Activated CD4-positive, CD25-positive, alpha-beta regulatory T cell (primary cell): ENCODE measurements at places on chromosomes 12 and 14.

- DNase-seq: no peak
These were observed 15.2 kb downstream of the MED6 start for GRCh38 chr14:70585231-70585630.

- DNase-seq: no peak
These were observed 24.1 kb upstream of the EML1 start for GRCh38 chr14:99769123-99769522.

DNA sequence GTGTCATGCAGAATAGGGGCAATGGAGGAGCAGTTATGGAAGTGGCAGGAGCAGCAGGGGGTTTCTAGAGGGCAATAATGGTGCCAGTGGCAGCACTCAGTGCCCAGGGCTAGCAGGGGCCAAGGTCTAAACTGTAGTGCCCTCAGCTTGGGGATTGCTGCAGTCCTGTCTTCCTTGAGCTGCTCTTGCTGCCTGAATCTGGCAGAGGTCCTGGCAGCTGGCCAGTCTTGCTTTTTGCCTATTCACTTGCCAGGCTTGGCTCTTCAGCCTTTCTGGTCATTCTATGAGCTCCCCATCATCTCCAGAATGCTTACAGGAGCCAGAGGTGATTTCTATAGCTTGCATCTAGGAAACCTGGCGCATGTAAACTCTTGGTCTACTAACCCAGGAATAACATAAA lies 72.0 kb downstream of the SUDS3 start:
- no peak for DNase-seq

DNA sequence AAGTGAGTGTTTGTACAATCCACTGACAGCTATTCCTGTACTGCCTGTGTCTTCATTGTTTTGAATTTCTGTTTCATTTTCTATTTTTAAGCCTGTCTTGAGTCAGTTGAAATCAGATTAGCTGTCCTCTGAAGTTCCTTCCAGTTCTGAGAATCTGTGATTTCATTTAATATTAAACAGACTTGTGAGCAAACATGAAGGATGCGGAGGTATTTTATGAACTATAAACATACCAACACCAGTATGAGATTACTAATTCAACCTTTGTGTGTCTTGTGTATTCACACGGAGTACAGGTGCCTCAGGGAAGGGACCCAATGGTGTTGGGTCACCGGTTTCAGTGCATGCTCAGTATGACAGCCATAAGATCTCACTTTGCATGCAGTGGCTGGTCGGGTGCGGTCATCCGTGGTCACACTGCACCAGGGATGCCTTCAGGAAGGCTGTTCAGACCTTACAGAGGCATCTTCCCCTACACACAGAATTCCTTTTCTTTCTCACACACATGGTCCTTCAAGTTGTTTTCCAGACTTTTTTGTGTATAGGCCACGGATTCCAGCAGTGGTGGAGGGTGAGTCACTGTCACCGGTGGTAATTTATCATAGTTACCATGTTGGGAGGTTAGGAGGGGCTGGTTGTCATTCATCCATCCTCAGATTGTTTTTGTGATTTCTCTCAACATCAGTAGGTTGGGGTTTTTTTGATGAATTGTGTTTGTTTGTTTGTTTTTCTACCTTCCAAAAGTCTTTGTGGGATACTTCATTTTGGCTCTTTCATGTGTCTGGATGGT lies 103.0 kb upstream of the SFSWAP start:
- no peak for DNase-seq

GRCh38 chr12:22626406-22626805 lies 1.4 kb downstream of the ETNK1 start:
- no peak for DNase-seq

DNA sequence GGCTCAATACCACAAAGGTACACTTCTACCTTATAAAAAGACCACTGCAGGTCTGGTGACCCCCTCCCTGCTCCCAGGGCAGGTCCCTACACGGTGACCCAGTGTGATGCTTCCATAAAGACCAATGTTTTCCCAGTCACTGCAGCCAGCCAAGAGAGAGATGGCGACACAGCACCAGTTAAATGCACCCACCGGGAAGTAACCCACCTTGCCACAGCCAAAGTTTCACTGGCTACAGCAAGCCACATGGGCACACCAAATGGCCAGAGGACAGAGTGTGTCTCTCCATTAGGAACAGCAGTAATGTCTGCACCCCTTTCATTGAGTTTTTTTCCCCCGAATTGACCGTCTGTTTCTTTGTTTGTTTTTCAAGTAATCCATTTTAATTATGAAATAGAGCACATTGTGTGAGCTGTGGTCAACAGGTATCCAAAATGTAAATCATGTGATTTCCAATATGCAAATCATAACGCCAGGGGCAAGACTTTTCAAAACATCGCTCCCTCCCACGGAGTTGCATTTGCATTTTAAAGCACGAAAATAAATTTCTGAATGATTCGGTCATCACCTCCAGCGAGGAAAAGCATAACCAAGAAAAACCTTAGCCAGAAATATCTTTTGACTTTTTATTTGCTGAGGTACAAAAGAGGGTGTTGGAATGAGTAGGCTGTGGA lies 48.9 kb upstream of the EML1 start:
- DNase-seq: no peak

DNA sequence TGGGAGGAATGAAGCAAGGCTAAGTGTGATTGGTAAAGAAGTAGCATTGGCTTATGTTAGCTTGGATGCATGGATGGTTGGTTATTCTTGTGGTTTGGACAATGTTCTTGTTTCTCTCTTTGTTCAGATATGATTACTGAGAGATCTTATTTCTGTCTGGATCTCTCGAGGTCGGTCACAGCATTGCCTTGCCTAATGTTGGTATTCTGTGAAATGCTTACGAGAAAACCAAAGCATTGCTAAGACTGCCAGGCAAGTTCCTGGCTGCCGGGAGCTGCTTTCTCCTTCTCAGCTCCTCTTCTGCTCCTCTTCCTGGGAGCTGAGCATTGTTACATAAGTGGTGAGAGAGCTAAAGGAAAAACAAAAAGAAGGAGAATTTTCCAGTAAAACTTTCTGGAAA lies 7.4 kb upstream of the RND1 start:
- DNase-seq: no peak
